Ovary (tissue), 10 donors: ENCODE measurements at places on chromosomes 3 and 15. TPM values are rescaled to one million over a fixed set of nuclear protein-coding genes. Genes with fewer than 3 reads are reported as not detected.

PARP14 gene
- total RNA-seq: 27.3 TPM

DNA sequence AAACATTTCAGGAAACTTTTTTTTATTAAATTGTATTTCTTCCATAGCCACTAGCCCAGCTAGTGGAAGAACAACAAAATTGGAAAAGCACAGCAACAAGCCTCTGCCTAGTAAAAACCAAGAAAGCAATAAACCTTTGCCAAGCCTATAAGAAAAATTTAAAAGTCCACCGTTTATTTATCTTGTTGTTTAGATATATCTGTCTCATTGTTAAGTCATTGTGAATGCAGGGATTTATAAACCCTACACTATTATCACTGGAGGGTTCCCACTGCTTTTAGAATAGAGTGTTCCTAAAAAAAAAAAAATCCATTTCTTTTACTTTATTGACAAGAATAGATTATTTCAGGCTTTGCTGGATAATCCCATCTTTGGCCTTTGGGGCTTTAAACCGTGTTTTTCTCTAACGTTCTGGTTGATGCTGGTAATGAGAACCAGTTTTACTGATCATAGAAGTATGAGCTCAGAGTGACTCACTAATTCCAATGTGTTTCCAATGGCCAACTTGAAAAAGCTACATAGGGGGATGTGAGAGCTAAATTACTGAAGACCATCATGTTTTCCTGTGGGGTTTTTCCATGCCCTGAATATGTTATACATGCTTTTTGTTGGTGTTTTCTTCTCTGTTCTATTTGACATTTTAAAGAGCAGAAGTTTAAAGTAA, 634.1 kb downstream of the RBMS3 start:
- DNase-seq: no peak

DNA sequence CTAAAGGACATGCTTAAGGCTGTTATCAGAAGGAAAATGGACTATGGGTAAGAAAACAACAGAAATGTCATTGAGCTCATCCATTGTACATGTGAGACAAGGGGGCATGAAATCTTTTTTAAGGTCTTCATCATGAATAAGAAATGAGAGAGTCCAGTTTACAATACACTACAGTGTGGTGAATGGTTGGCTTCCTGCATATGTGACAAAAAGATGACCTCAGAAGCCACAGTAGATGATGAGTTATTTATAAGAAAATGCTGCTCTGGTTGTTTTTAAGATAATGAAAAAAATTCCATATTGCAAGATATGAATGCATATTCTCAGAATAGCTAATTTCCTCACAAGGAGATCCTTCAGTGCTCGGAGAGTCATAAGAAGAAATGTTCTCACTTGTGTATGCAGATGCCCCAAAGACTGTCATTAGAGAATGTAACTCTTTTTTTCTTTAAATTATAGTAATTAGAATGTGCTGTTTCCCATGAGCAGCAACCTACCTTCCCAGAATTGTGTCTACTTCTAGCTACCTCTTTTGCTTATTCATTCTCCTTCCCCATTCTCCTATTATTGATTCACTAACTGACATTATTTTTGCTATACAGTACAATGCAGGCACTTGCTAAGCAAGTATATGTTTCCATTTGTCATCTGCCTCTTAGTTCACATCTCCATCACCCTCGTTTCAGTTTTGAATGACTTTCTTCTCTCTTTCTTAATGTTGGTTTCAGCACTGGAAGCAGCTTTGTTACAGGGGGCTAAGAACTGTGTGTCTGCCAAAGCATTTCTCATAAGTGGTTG, 152.0 kb upstream of the PEX5L start:
- DNase-seq: no peak

DNA sequence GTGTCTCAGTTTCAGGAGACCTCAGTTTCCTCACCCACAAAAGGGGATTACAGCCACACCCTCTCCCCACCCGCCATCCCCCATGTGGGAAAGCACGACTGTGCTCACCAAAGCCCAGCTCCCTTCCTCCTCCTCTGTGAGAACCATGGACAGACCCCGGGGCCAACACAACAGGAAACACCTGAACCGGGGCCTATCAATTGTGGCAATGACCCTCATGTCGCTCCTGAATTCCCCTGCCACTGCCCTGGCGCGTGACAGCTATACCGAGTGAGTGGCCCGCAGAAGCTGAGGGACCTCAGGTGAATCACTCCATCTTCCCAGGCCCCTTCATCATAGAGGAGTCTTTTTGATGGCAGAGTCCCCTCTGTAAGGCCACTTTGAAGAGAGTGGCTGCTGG, 28.6 kb downstream of the PLEKHO2 start:
- no peak for DNase-seq

DNA sequence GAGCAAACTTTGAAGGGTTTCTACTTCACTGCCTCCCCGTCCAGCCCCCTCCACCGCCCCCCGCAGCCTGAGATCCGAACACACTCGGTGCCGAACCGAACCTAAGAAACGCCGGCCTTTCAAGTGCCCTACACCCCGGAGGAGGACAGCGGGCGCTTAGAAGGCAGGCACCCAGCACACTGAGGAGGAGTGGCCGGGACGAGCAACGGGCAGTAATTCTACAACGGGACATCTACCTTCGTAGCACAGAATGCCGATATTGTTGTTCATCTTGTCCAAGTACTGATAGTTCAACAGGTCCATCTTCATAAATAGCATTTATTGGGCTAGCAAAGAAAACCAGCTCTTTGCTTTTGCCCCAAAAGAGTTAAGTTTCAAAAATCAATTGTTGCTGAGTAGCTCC, 513 bp downstream of the VGLL4 start:
- DNase-seq: peak; percentile 69

DNA sequence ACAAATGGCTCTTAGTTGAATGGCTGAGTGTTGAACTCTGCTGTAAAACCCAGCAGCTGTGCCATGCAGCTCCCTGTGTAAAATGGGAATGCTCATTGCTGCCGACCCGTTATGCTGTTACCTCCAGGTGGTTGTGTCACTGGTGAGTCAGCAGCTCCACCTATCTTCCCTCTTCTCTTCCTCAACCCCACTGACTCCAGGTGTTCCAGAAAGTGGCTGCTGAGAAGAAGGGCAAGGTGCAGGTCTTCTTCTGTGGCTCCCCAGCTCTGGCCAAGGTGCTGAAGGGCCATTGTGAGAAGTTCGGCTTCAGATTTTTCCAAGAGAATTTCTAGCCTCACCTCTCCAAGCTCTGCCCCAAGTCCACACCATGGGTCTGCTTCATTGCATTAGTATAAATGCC, 41.9 kb downstream of the NOX5 start:
- DNase-seq: no peak

- DNase-seq: no peak
These were observed 31.7 kb downstream of the BHLHE40 start for GRCh38 chr3:5010706-5011554.

GRCh38 chr3:177758126-177758525, 560.8 kb upstream of the TBL1XR1 start:
- no peak for DNase-seq

FOXL2NB gene
- total RNA-seq: 57.3 TPM

DNA sequence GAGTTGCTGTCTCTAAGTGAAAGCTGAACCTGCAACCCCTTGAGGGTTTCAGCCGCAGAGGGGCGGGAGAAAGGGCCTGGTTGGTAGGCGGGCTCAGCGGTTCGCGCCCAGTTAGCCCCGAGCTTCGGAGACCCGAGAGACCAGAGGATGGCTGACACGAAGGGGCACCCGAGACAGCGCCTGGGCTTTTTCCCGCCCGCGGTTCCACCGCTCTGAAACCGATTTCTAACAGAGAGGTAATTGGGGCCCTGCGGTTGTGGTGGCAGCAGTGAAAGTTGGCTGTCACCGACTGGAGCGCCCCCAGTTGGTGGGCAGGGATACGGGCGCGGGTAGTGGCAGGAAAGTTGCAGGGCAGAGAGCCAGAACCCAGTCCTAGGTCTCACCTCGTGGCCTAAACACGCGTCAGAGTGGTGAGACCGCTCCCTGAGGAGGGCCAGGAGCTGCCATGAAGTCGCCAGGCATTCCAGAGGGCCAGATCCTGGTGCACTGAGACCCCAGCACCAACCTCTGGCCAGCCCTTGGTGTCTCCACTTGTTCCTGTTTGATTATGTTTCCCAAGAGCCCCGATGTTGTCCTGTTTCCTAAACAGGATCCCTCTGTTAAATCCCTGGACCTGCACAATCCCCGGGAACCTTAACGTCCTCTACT, 625 bp upstream of the ELL3 start:
- DNase-seq: peak; percentile 82

MYRIP gene
- total RNA-seq: 8.4 TPM

DNA sequence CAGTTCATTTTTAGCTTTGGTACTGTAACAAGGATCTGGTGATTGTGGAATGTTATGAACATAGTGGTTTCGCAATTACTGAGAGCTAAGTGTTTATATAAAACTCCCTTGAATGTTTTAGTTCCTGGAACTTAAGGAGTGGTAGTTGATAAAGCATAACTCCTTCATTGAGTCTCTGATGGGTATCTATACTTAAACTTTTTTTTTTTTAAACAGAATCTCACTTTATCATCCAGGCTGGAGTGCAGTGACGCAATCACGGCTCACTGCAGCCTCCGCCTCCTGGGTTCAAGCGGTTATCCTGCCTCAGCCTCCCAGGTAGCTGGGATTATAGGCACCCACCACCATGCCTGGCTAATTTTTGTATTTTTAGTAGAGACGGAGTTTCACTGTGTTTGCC, 11.3 kb downstream of the PRKCI start:
- peak; percentile 45 for DNase-seq

GRCh38 chr3:74351213-74351612, 263.2 kb downstream of the CNTN3 start:
- no peak for DNase-seq

DNA sequence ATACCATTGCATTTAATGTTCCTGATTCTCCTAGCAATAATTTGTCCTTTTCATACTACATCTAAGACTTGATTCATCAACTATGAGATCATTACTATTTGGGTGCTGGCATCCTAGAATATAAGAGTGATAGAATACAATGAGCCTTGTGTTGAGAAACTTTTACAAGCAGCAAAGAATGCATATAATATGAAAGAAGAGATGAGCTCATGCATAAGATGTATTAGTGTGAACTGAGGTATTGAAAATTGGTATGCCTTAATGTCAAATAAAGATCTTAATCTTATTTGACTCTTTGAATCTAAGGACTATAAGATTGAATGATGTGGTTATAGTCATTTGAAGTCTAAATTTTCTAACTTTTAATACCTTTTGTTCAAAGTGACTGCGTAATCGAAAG, 220.0 kb upstream of the ARHGEF26 start:
- no peak for DNase-seq
